CD4-positive, alpha-beta T cell treated with Interferon gamma for 1 hour (primary cell): ENCODE measurements at places on chromosomes 5 and 9.

DNA sequence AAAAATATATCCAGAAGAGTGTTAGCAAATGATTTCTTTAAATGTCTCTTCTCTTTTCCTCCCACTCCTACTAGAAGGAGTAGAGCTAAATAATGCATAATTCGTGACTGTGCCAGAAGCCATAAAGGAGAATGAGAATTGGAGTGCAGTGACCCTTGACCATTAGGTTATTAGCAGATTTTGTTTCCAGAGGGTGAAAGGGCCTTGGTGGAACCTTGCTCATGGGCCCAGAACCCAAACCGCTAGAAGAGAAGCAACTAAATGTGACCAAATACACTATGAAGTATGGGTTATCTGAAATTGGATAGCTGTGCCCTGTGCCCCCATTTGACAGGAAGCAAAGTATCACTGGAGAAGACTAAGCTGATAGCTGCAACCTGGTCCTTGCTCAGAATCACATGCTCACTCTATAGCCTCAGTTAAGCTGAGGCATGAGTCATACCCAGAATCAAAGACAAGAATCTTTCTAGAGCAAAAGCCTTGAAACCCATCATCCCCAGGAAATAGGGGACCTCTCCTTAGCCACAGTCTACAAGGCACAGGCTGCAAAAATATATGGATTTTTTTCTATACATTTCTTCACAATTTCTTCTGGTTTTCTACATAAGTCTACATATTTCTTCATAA, 36.3 kb downstream of the CAPSL start:
- DNase-seq, result no peak

DNA sequence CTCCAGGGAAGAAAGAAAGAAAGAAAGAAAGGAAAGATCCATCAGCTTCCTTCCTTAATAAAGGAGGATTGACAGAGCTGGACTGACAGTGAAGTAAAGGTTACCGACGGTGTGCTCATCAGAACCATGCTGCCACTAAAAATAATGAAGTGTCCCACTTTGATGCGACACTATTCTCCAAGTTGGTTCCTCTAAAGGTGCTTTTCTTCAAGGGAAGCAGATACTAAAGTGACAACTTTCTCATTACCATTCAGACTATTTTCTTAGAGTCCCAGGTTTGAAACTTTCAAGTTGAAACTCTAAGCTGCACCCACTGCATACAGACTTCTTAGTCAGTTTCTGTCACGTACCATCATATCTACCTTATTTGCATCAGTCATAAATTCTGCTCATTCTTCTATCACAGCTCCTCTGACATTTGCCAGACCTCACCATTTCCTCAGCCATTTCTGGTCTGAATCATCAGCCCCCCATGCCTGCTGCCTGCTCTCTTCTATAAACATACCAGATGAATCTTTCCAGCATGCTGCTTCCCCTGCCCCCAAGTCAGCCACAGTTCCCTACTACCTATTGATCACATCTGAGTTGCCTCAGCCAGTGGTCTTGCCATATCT, 177.6 kb downstream of the DEPDC1B start:
- no peak for DNase-seq

DNA sequence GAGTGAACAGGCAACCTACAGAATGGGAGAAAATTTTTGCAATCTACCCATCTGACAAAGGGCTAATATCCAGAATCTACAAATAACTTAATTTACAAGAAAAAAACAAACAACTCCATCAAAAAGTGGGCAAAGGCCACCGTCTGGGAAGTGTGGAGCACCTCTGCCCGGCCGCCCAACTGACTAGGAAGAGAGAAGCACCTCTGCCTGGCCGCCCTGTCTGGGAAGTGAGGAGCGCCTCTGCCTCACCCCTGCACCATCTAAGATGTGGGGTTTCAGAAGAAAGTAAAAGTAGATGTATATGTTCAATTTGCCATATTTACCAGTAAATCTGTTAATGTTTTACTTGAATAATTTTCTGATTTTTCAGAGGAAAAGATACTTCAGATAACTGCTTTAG, 108.1 kb upstream of the TMEM161B start:
- DNase-seq, result no peak

GRCh38 chr9:81772144-81772543, 82.8 kb upstream of the TLE1 start:
- no peak for DNase-seq

DNA sequence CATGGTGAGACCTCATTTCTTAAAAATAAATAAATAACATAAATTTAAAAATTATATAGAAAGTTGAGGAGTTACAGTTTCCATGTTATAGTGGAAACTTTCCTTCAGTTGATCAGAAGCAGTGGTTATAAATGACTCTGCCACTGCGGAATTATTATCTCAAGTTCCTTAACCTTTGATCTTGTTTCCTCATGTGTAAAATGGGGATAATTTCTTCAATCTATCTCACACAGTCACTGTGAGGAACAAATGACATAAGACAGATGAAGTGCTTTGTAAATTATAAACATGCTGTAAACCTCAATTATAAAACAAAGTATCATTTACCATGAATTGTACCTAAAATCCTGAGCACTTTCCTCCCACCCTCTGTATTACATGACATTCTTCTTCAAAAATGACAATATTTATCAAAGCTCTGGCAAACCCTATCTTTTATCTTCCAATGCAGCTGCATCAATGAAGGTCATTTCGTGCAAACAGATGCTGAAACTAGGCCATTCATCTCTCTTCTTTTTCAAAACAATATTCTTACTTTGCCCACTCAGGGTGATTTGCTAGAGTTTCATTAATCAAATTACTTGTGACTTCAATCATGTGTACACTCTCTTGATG, 46.8 kb downstream of the TMEM245 start:
- no peak for DNase-seq

- no peak for DNase-seq
These were observed 115.1 kb upstream of the LPCAT1 start for GRCh38 chr5:1638658-1639400.

GRCh38 chr5:103260951-103261350, 2.4 kb downstream of the MACIR start:
- DNase-seq, result no peak

DNA sequence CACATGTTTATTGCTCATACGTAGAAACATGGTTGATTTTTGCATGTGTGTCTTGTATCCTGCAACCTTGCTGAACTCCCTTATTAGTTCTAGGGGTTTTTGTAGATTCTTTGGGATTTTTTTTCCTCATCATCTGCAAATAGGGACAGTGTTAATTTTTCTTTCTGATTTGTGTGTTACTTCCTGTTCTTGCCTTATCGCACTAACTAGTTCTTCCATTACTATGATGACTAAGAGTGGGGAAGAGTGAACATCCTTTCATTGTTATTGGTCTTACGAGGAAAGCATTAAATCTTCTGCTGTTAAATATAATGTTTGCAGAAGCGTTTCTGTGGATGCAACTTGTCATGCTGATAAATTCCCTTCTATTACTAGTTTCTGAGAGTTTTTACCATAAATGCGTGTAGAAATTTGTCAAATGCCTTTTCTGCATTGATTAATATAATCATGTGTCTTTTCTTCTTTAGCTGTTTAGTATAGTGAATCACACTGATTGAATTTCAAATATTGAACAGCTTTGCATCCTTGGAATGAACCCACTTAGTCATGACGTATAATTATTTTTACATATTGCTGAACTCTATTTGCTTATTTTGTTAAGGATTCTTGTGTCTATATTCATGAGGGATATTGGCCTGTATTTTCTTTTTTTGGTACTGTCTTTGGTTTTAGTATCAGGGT, 32.1 kb upstream of the RNF130 start:
- no peak for DNase-seq

DNA sequence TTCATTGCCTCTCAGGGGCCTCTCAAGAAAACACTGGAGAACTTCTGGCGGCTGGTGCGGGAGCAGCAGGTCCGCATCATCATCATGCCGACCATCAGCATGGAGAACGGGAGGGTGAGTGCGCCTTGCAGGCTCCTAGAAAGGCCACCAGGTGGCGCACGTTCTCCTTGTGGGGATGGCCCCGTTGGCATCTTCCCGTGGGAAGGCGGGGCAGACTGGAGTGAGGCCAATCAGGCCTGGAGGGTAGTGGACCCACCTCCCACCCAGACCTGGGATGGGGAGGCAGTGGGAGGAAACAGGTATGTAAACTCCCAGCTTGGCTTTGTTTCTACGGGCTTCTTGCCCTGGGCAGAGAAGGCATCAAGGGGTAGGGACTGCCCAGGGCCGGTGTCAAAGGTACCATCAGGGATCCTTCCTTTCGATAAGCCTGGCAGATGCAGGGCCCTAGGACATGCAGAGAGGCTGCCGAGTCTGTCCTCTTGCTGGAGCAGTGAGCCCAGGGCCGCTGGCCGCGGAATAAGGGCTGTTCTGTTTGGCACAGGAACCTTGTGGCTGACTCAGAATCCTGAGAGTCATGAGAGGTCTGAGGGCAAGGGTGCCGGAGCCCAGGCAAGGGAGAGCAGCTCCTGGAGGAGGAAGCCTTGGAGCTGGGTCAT, 18.9 kb upstream of the SPTLC1 start:
- peak; percentile 72 for DNase-seq
